Neural crest cell (in vitro differentiated cells): ENCODE measurements at places on chromosomes 16 and 17. TPM values are rescaled to one million over a fixed set of nuclear protein-coding genes. Genes with fewer than 3 reads are reported as not detected.

- no peak for DNase-seq
Observed at GRCh38 chr16:85757341-85757822, 6.5 kb upstream of the C16orf74 start.

- no peak for DNase-seq
Observed at GRCh38 chr17:10793816-10794215, 10.1 kb downstream of the TMEM238L start.

The ZNF771 gene
- 17.5 and 18.9 TPM in 2 replicates for total RNA-seq

The HLF gene
- not detected in 2 replicates for total RNA-seq

The GP1BA gene
- total RNA-seq, result not detected in 2 replicates

DNA sequence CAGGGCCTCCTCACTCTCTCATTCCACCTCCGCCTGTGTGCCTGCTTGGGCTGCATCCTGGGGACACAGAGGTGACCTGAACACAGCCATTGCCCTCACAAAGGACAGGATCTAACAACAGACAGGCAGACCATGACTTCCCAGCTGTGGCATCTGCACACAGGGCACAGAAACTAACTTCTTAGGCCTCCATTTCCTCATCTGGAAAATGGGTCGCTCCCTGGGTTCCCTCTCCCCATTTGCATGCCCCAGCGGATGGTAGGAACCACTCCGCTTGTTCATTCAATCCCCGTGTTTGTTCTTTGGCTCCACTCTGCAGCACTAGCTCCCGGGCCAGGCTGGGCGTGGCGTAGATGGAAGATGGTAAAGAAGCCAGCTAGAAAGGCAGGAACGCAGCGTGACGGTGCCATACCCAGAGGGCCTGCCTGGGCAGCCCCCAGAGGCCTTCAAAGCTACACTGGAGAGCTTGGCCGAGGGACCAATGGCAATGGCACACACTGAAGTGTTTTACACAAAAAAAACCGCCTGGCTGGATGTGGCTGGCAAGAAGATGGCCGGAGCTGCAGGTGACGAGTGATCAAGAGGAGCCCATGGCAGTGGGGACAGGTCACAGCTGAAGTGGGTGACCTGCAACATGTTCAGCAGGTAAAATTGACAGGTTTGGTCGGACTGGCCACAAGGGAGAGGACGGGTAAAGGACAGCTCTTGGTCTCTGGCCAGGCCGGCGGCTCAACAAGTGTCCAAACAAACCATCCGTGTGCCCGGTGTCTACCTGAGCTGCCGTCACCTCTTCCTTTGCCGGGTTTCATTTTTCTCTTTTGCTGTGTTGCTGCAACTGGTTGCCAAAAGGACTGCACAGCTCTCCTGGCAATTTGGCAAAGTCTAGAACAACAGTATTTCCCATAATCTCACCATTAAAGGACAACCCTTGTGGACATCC lies 66.9 kb downstream of the SOCS1 start:
- DNase-seq, result no peak

The SLC13A2 gene
- total RNA-seq, result not detected in 2 replicates

DNA sequence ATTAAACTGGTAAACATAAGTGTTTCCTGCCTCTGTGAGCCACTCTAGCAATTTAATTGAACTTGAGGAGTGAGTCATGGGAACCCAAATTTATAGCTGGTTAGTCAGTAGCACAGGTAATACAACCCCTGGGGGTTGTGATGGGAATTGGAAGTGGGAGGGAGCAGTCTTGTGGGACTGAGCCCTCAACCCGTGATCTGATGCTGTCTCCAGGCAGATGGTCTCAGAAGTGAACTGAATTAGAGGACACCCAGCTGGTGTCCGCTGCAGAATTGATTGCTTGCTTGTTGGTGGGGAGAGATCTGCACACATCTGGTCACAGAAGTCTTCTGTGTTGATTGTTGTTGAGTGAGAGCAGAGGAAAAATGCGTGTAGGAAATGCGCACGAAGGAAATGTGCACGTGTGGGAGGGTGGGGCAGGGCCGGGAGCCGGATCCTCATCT lies 7.7 kb upstream of the ST6GALNAC2 start:
- no peak for DNase-seq

GRCh38 chr17:40582328-40582901 lies 17.1 kb upstream of the CCR7 start:
- DNase-seq, result no peak

DNA sequence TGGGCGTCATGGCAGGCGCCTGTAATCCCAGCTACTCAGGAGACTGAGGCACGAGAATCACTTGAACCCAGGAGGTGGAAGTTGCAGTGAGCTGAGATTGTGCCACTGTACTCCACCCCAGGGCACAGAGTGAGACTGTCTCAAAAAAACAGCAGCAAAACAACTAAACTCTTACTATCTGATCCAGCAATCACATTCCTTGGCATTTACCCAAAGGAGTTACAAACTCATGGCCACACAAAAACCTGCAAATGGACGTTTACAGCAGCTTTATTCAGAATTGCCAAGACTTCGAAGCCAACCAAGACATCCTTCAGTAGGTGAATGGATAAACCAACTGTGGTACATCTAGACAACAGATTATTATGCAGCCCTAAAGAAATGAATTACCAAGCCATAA lies 4.0 kb downstream of the SIAH1 start:
- DNase-seq, result no peak

- no peak for DNase-seq
Observed at GRCh38 chr16:31107465-31107867, 720 bp upstream of the BCKDK start.

The EMP2 gene
- total RNA-seq, result 23.4 and 28.1 TPM in 2 replicates

GRCh38 chr16:23310217-23310616 lies 8.1 kb downstream of the SCNN1B start:
- no peak for DNase-seq

The SLC16A13 gene
- total RNA-seq, result 11.1 and 12.2 TPM in 2 replicates

DNA sequence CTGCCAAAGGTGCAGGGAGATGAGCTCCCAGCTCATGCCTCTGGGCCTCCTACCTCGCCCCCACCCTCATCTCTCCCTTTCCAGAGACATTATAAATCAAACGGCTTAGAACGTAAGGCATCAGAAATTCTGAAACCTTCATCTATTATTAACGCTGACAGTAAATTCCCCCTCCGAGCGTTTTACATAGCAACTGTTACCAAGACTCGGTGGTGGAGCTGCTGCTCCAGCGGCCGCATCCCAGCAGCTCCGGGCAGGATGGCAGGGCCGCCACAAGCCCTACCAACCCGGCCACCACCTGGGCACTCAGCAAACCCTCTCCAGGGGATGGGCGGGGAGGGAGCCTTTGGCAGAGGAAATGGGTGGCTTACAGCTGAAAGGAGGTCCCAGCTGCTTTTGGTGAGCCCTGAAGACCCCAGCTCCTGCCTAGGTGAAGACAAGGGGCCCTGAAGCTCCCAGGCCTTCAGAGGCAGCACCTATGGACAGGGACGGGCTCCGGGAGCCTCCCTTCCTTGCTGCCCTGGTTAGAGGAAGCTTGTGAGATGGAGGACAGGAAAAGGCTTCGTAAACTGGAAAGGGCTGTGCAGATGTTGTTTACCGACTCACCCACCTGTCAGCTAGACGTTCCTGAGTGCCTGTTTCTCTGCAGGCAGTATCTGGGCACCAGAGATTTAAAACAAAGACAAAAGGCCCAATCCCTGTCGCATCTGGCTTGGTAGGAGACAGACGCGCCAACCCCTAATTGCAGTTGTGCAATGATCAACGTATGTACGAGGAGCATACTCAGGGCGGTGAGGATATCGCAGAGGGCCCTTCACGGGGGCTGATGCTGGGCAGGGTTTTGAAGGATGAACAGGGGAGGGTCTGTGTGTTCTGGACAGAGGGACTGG lies 76.9 kb downstream of the RAI1 start:
- no peak for DNase-seq
